ENCODE measurements at places on chromosomes 1 and 21.

DNA sequence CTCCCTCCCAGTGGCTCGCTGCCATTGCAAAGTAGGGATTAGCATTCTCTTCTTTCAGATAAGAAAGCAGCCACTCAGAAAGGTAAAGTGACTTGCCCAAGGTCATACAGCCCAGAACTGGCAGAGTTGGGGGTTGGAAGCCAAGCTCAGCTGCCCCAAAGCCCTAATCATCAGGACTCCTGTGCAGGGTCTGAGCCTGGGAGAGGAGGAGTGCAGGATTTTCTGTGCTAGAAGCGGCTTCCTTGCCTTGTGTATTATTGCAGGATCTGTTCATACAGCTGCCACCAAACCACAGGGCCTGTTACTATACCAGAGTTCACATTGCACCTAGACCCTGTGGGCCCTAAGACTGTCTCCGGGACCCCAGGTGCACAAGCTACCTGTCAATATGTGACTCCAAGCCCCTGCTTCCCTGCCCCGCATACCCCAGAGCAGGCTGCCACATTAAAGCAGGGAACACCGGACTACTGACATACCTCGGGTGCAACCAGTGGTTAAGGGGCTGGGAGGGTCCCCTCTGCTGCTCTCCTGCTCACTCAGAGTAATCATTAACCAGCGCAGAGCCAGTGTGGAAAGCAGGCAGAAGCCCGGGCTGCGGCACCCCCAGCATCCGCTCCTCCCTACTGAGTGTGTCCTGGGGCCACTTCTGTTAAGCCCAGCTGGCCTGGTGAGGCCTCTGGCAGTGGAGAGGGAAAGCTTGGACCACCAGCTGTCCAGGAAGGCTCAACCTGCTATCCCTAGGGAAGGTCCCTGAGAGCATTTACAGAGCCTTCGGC, 15.8 kb downstream of the HSPG2 start:
- no peak for DNase-seq

GRCh38 chr1:8562222-8562621, 244.3 kb downstream of the SLC45A1 start:
- DNase-seq, result no peak

GRCh38 chr1:14441302-14441741, 157.2 kb upstream of the KAZN start:
- no peak for DNase-seq

DNA sequence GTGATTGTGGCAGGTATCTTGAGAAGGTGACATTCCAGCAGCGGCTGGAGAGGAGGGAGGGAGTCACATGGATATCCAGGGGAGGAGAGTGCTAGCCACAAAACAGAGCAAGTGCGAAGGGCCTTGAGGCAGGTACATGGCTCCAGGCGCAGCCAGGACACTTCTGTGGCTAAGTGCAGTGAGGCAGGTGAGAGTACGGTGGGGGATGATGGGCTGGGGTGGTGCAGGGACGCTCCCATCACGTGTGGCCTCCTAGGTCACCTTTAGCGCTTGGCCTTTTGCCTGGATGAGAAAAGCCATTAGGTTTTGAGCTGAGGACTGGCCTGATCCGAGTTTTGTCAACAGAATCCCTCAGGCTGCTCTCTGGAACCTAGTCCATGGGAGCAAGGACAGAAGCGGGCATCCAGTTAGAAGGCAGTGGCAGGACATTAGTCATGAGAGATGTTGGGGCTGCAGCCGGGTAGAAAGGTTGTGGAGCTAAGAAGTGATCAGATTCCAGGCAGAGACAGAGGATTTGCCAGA, 31.6 kb downstream of the SMYD2 start:
- DNase-seq, result no peak

DNA sequence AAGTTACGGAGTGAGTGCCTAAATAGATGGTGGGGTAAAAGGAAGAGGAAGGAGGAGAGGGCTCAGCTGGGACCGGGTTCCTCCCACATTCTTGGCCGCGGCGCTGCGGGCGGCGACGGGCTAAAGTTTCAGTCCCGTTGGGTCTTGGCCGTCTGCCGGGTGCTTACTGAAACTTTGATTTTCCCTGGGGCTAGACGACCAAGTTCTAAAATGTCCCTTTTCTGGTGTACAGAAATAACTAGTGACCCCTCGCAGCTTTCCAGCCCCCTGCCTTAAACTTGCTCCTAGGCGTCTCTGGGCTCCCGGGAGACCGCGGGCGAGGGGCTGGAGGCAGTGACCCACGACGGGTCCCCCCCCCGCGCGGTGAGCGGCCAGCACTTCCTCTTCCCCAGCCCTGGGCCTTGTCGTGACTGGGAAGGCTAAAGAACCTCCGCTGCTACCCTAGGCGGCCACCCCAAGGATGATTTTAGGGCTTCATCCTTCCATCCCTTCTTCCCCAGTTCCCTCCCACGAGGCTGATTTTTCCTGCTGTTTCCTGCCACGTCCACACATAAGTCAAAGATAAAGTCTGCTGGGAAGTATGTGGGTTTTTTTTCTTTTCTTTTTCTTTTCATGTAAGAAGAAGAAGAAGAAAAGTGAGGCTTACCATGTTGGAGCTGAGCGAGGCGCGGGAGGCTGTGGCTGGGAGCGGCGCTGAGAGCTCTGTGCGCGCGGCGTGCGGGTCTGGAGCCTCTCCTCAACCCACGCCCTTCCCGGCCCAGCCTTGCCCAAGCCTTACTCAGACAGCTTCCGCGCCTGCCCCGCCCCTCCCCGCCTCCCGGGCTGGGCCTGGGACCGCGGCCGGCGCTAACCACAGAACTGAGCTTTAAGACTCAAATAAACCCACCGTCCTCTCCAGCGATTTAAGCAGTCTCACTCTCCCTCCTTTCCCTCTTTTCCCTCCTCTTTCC, at the start of gene S100A11:
S100A11 (minus strand) TSS at position 738 of the 950 bp plus-strand sequence; CDS start at position 649, 89 bp downstream.
- peak; percentile 16 for DNase-seq

DNA sequence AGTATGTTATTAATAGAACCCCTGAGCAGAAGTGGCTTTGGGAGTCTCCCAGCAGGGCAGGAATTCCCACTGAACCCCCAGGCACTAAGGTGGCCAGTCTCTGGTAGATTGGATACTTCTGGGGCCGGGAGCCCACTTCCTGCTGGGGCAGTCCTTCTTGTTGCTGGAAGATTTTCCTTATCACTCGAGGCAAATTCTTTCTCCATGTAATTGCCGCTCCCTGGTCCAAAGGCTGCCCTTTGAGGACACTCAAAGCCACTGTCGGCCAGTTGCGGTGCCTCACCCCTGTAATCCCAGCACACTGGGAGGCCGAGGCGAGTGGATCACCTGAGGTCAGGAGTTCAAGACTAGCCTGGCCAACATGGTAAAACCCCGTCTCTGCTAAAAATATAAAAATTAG, 22.6 kb upstream of the TNFRSF1B start:
- no peak for DNase-seq

- peak; percentile 20 for DNase-seq
Observed at GRCh38 chr1:50704126-50704525, 255.9 kb downstream of the FAF1 start.

- peak; percentile 77 for DNase-seq
Observed at GRCh38 chr1:50968158-50968820, 1.8 kb upstream of the CDKN2C start.

- peak; percentile 74 for DNase-seq
Observed at GRCh38 chr1:35202048-35202719, 9.2 kb upstream of the SFPQ start.

DNA sequence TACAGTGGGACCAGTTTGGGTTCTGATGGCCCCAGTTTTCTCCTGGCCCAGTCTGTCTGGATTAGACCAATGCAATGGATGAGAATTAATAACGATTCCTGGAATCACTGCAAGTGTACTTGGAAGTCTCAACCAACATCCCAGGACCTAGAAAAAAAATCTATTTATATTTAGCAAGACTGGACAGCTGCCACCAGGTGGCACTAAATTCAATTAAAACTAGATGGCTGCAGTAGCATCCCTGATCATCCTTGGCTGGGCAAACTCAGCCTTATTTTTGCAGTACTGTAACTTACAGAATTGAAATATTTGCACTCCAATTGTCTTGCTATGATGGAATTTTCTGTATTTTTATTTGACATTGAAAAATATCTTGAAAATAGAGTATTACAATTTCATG, 165.7 kb downstream of the NCAM2 start:
- peak; percentile 28 for DNase-seq

DNA sequence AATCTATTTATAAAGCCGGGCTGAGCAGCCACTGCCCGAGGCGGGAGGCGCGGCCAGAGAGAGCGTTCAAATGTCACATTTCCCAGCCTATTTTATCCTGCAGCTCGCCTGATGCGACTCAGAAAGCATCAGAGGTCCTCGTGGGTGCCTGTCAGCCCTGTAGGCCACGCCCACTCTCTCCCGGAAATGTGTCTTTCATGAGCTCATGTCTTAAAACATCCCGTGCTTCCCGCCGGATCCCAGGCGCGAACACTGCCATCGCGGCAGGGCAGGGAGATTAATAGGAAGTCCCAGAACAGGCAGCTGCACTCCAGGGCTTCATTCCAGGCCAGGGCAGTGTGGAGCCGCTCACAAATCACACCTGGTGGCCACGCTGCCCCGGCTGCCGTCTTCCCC, 117.5 kb downstream of the PRDM16 start:
- peak; percentile 17 for DNase-seq

GRCh38 chr21:28310171-28310685, 682.4 kb downstream of the LTN1 start:
- no peak for DNase-seq

GRCh38 chr1:43256675-43257570, 12.9 kb upstream of the TMEM125 start:
- no peak for DNase-seq

GRCh38 chr1:209808059-209808581, 2.2 kb upstream of the IRF6 start:
- peak; percentile 84 for DNase-seq

DNA sequence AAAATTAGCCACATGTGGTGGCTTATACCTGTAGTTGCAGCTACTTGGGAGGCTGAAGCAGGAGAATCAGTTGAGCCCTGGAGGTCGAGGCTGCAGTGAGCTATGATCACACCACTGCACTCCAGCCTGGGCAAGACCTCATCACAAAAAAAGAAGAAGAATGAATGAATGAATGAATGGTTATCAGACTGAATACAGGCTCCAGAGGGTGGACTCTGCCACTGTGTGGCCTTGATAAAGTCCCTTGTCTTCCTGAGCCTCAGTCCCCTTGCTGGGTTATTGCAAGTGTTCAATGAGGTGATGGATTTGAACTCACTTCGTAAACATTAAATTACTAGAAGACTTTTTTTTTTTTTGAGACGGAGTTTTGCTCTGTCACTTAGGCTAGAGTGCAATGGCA, 24.7 kb downstream of the SHISAL2A start:
- no peak for DNase-seq

DNA sequence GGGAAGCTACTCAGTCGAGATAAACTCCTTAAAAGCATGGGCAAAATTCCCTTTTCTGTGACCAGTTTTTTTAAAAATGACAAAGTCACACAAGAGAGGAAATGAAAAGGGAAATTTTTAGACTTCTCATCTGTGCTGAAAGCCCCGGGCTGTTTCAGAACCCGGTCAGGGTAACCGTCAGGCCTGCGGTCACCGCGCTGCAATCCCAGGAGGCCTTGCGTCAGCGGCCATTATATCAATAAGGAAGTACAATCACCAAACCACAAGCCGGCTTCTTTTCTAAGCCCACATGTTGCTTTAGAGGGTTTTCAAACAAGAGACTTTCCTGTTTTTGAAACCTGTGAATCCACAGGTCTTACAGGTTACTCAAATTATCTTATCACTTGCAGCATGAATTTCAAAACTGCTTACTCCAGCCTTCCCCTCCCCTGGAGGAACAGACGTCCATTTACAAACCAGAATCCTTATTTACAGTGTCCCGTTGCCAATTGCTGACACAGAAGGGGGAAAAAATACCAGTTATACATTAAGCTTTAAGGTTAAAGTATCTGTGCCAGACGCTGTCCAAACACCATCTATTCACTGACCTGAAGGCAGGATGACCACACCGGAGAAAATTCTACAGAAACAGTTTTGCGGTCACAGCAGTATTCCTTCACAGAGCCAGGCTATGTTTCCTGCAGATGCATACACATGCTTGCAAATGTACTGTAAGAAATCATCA, 165.3 kb downstream of the TOMM20 start:
- no peak for DNase-seq

DNA sequence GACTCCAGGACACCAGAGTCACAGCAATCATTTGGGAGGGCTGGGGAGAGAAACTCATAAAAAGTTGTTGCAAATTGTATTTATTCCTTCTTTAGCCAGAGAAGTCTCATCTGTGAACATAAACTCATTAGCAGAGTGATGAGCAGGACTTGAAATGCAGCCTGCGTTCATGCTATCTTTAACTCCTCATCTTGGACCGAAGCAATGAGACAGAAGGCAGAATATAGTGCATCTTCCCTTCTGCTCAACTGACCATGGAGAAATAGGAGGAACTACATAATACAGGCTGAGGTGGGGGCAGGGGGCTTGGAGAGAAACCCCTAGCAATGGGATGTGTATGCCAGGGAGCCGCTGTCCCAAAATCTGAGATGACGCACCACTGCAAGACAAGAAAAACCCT, 121.8 kb upstream of the AJAP1 start:
- DNase-seq, result no peak

GRCh38 chr1:218571491-218571890, 226.4 kb downstream of the TGFB2 start:
- no peak for DNase-seq

DNA sequence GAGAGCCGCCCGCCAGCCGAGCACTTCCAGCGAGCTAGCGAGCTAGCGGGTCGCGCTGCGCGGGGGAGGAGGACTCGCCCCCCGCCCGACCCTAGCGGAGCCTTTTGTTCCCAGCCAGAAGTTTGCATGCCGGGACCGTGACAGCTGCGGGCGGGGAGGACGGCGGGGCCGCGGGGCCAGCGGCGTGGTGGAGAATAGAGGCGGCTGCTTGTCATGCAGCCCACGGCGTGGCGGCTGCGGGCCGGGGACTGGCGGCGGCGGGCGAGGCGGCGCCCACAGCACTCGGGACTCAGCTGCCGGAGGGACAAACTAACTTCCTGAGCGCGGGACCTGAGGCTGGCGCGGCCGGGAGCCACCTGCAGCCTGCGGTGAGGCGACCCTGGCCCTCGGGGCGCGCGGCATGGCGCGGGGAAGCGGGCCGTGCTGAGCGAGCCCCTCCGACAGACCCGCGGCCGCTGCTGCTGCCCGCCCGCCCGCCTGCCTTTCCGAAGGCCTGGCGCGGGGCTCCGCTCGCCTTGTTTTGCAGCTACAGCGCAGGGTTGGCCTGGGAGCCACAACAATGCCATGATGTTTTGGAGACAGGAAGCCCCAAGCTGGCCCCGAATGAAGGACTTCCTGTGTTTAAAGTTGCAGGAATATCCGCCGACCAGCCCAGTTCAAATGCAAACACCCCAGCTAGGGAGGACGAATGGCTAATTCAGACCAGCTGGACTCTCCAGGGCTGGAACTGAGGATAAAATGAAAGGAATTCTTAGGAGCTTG, 82.2 kb upstream of the BMP8A start:
- DNase-seq, result no peak

DNA sequence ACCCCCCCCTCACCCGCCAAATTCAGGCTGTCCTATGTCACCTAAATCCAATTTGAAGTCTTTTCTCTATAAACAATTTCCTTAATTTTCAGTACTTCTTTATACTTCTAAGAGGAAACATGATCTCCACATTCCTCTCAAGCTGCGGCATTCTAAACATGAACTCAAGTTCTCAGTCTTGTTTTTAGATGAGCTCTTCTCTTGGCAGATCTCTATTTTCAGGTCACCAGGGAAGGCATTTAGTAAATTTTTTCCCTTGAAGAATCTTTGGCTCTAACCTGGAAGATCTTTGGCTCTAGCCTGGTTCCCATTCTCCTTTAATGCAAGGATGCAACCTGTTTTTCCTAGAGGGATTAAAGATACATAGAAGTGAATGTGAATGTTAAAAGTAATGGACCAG, 193.4 kb downstream of the ATG4C start:
- no peak for DNase-seq
